Stimulated activated naive CD4-positive, alpha-beta T cell treated with Interleukin-2 at 50 U/mL for 16 hours (primary cell): ENCODE measurements at places on chromosomes 13 and 19.

DNA sequence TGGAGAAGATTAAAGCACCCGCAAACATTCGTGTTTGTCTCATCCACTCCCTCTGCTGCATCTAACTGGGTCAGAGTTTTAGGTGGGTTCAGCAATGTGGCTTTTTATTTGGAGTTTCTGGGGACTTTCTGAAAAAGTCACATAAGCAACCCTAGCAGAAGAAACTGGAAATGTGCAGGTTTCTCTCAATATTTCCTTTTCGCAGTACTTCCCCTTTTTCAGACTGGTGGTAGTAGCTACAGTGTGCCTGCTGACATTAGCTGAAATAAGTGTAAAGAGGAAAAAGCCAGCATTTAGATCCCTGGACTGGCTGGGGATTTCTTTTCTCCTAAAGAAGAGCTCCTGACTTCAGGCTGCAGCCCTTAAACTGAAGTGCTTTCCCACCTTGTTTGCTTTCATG is 15.9 kb upstream of the OLFM4 start:
- DNase-seq: no peak

GRCh38 chr13:77466753-77467422 is 68.6 kb upstream of the SCEL start:
- DNase-seq: no peak

- no peak for DNase-seq
Measured at GRCh38 chr13:110426735-110427134, 119.7 kb downstream of the COL4A2 start.

DNA sequence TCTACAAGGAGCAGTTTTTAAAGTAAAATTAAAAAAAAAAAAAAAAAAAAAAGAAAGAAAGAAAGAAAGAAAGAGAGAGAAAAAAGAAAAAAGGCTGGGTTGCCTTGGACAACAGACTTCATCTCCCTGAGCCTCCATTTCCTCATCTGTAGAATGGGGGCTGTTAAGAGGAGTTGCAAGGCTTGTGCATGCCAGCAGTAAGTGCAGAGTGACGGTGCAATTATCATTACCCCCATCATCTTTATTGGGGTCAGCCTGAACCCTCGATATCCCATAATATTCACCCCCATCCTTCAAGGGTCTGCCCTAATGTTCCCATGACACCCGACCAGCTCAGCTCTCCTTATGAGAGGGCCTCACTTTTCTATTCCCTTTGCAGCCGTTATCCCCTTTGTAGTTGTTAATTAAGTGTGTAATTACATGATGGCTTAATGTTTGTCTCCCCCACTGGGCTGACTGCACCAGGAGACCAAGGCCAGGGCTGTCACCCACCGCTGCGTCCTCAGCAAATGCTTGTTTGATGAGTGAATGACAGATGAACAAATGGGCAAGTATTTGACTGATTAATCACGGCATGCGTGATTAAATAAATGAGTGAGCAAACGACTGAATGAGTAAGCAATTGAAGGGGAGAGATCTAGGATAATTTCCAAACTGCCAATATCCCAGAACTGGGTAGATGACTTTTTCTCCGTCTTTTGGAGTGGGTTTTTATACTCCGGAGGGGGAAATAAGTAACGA is 10.1 kb downstream of the FOSB start:
- DNase-seq: peak; percentile 45

DNA sequence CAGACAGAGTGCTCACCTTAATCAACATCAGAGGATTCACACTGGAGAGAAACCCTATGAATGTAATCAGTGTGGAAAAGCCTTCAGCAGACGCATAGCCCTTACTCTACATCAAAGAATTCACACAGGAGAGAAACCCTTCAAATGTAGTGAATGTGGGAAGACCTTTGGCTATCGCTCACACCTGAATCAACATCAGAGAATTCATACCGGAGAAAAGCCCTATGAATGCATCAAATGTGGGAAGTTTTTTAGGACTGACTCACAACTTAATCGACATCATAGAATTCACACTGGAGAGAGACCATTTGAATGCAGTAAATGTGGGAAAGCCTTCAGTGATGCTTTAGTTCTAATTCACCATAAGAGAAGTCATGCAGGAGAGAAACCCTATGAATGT is 18.3 kb downstream of the ZNF527 start:
- no peak for DNase-seq

DNA sequence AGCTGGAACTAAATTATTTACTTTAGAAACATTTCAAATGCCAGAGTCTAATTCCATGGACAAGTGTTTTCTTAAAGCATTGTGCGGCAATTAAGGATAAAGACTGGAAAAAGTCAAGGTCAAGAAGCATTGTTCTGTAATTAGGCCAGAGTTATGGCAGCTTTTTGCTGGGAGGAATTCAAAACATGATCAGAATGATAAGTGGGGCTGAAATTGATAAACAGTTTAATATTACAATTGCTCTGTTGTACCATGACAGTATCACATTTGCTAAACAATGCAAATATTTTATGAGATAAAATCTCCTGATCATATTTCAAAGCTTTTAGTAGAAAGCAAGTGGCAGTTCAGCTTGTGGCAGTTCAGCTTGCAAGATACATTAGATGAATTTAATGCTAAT is 513.7 kb downstream of the GPC6 start:
- DNase-seq: no peak
